ENCODE measurements at places on chromosomes 1 and 21. TPM values are rescaled to one million over a fixed set of nuclear protein-coding genes. Genes with fewer than 3 reads are reported as not detected.

GRCh38 chr1:26697431-26697977 is 1.7 kb downstream of the ARID1A start:
- no peak for ATAC-seq

VHLL gene
- total RNA-seq = not detected

FMO1 gene
- 1.8 TPM for total RNA-seq

- no peak for ATAC-seq
Measured at GRCh38 chr1:208280681-208281450, 36.7 kb upstream of the PLXNA2 start.

CFAP141 gene
- not detected for total RNA-seq
